ENCODE measurements at places on chromosomes 7 and 10.

DNA sequence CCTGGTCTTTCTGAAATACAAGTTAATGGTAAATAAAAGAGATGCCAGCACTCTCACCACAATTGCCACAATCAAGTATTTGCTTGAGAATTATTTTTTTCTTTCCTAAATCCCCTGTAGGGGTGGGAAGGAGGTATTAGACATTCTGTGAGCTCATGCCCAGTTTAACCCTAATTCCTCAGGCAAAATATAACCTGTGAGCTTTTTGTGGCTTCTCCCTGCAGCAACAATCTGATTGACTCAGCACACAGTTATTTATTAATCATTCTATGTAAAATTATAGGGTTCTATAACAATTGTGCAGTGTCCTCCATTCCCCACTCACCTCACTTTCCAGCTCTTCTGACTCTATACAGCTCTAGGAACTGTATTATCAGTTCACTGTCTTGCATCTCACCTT, 66.3 kb downstream of the GLI3 start:
- DNase-seq: no peak

GRCh38 chr7:6284055-6284400, 11.6 kb upstream of the CYTH3 start:
- DNase-seq: no peak

- peak; percentile 49 for DNase-seq
Measured at GRCh38 chr7:16644636-16645592, 640 bp downstream of the ANKMY2 start.

DNA sequence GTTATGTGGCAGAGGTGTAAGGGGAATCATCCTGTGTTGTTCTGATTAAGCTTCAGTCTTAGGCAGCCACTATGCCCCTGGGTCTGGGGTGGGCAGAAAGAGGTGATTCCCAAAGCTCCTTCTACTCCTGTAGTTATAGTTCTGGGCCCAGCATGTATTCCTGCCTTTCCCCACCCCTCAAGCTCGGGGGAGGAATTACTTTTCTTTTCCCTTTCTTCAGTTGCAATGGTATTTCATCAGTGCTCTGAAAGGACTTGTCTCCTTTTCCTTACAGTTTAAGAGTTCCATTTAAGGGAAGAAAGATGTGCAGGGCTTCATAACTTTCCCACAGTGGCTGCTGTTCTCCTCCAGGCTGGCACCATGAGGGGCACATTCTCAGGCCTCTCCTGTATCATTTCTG, 94.2 kb downstream of the MTPAP start:
- no peak for DNase-seq

DNA sequence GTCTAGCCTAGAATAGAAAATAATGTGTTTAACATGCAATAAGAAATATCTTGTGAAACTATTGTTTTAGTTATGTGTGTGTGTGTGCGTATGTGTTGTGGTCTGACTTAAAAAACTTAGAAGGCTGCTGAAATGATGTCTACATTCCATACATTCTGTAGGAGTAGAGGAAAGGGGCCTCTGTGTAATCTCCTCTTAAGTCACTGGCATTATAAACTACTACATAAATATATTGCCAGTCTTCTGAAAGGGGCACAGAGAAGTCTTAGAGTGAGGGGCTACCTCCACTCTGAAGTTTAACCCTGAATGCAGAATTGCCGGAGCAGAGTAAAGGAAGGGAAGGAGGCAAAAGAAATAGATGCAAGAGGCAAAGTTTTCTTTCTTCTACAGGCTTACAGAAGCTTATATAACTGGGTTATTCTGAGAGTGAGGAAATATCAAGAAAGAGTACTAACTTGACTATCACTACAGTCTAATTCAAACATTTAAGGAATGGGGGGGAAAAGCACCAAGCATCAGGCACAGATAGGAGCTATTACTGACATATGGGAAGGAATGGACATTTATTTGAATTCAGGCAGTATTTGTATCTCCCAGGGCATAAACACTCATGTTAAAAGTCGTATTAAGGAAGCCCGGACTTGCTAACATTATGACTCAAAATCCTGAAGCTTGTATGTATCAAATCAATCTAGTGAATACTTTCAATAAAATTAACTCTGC, 75.7 kb downstream of the DNAJC1 start:
- DNase-seq: no peak

- DNase-seq: no peak
Measured at GRCh38 chr7:29342761-29343160, 148.2 kb downstream of the CHN2 start.

GRCh38 chr10:78896159-78896928, 172.4 kb upstream of the ZMIZ1 start:
- no peak for DNase-seq

DNA sequence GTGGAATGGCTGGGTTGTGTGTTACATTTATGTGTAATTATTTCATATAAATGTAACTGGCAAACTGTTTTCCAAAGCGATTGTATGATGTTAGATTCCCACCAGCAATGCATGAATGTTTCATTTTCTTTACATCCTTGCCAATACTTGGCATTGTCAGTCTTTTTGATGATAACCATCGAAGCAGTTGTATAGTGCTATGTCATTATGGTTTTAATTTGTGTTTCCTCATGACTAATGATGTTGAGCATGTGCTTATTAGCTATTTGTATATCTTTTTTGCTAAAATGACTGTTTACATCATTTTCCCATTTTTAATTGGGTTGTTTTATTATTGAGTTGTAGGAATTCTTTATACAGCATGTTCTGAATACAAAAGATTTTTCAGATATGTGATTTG, 22.3 kb downstream of the AHCYL2 start:
- no peak for DNase-seq

DNA sequence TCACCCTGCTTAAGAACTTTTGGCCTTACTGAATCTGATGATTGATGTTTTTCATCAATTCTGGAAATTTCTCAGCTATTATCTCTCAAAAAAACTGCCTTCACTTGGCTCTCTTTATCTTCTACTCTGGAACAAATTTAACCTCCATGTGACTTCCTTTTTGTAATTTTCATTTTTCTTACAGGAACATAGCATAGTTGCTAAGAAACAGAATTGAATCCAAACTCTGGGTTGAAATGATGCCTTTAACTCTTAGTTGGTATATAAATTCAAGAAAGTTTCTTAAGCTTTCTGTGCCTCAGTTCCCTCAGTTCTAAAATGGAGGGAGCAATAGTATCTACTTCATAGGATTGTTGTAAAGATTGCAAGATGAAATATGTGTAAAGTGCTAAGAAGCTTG, 19.8 kb downstream of the GPR141 start:
- no peak for DNase-seq

Data from stimulated activated CD4-positive, alpha-beta T cell treated with anti-CD3 and anti-CD28 coated beads, Interleukin-4, amount 100 ng/mL, for 4 hours (primary cell).